ENCODE measurements at places on chromosomes 6 and 20.

- no peak for DNase-seq
These were observed 89.3 kb upstream of the BTN3A2 start for GRCh38 chr6:26275663-26276062.

- no peak for DNase-seq
These were observed 6.7 kb downstream of the DTNBP1 start for GRCh38 chr6:15656145-15656544.

- no peak for DNase-seq
These were observed 356.9 kb downstream of the ARHGAP18 start for GRCh38 chr6:129353067-129353466.

DNA sequence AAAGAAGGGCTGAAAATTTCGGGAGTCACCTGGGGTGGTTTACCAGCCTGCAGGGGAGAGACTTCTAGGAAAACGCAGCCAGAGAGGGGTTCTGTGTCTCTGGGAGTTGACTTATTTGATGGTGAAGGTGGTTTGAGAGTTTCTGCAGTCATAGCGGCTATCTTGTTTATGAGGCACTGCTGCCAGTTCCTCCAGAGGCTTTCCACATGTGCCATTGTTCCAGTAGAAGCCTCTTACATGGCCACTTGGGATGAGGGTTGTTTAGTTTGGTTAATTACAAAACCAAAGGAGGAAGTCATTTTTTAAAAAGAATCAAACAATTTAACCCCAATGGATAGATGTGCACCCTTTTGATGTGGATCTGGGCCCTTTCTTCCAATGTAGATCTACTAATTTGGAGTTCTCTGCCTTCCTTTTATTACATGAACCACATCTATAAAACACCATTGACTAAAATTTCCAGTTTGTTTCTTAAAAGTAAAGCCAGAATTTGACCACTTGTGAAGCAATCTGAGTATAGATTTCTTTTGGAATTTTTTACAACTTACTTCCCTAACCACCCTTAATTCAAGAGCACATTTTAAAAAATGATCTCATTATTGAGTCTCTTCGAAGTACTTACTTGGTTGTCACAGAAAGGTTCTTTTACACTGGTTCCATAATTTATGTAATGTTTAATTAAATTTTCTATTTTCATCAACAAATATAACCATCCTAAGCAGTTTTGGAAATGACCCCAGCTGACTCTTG, 97.6 kb downstream of the TCP11 start:
- no peak for DNase-seq

DNA sequence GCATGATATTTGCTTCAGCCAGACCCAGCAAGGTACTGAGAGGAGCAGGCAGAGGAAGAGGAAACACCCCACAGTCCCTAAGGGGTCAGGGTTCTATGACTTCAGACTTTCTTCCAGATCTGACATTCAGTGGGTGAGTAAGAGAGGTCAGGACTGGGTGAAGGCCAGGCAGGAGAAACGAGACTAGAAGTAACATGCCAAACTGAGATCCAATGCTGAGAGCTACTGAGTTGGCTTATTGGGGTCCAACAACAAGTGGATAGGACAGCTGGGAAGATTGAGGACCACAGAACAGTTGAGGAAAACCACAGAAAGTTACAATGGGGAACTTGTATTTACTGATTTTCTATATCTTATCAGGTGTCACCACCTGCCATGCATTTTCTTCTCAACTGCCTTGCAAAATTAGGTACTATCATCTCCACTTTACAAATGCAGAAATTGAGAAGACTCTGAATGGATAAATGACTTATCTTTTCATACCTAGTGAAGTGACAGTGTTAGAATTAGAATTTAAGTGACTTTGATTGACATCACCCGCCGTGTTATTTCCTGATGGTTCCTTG, 43.8 kb upstream of the HIVEP1 start:
- DNase-seq: no peak

GRCh38 chr6:126614642-126615504, 275.0 kb downstream of the CENPW start:
- no peak for DNase-seq

GRCh38 chr6:168582571-168582981, 141.6 kb downstream of the SMOC2 start:
- no peak for DNase-seq

DNA sequence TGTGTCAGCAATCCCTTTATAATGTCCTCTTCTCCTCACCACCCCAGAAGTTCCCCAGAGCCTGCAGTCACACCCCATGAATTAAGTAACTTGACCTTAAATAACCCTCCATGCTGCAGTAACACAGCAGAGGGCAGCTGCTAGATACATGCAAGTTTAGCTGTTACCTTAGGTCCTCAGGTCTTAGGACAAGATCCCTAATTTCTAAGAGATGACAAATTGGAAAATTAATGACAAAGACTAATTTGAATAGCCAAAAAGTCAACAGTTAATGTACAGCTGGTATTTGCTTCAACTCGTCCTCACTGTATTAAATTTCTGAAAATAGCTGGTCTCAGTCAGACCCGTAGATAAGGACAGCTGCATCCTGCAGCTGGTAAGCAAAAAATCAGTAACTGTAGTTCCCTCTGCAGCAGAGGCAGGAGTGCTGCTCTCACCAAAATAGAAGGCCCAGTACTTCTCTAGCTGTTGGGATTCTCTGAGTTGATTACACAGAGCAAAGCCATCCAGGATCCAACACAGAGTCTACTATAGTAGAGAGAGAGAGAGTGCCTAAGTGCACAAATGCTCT, 62.4 kb downstream of the TNFRSF21 start:
- no peak for DNase-seq

DNA sequence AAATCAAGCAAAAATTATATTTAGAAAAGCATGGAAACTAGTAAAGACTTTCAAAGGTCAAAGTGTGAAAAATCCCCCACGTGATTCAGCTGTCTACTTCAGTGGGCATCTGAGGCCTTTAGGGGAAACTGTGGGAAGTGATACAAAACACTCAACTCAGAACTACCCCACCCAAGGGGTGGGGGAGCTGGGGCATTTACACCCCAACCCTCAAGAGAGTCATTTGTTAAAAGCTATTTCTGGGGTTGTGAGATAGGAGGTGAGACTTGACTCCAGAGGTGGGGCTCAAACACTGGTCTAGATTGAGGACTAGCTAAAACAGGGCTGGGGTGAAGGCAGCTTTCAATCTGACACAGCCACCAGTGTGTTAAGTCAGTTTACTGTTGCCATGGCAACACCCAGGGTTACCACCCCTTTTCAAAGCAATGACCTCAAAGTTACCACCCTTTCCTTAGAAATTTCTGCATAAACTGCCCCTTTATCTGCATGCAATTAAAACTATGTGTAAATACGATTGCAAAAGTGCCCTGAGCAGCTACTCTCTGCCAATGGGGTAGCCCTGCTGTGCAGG, 9.9 kb upstream of the GTSF1L start:
- DNase-seq: no peak

GRCh38 chr6:53210811-53211210, 62.2 kb upstream of the GCM1 start:
- no peak for DNase-seq

DNA sequence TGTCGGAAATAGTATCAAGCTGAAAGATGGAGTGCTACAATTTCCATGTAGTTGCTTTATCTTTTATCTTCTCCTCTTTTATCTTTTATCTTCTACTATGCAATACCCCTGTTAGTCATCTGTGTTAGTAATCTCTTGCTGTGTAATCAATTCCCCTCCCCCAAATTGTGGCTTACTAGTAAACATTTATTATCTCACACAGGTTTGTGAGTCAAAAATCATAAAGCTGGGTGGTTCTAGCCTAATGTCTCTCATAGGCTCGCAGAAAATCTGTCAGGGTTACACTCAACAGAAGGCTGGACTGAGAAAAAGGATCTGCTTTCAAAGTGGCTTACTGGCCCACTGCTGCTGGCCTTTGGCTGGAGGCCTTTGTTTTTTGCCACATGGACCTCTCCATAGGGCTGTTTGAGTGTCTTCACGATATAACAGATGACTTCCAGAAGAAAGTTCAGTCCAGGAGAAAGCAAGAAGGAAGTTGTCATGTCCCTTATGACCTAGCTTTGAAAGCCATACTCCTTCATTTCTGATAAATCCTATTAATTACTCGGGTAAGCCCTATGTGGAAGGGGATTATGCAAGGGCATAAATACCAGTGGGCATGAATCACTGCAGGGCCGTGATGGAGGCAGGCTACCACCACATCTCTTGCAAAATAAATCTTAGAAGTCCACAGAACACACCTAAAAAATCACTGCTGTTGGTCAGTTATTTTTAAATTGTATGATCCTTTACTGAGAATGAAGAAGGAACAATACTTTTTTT, 24.5 kb upstream of the PTCHD4 start:
- no peak for DNase-seq
